ENCODE measurements at places on chromosomes 7 and 10.

DNA sequence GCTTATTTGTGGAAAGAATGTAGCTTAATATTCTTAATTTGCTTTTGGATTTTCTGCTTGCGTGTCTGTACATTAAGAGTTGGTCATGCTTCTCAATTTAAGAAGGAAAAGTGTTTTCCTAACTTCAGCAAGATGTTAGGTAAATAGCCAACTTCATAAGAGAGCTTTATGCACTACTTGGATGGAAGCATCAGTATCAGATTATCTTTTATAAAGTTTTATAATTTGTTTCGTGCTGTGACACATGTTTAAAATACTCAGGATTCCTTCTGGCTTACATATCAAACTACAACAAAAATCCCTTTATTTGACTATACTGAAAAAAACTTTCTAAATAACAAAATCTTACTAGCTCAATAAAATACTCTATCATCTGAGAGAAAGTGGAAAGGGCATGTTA is 34.8 kb upstream of the AGR2 start:
- DNase-seq = no peak

- no peak for DNase-seq
Measured at GRCh38 chr7:90326500-90326899, 5.4 kb upstream of the FAM237B start.

- DNase-seq = no peak
Measured at GRCh38 chr7:416761-417624, 102.7 kb downstream of the PDGFA start.

- no peak for DNase-seq
Measured at GRCh38 chr7:43660141-43660540, 69.2 kb downstream of the COA1 start.

DNA sequence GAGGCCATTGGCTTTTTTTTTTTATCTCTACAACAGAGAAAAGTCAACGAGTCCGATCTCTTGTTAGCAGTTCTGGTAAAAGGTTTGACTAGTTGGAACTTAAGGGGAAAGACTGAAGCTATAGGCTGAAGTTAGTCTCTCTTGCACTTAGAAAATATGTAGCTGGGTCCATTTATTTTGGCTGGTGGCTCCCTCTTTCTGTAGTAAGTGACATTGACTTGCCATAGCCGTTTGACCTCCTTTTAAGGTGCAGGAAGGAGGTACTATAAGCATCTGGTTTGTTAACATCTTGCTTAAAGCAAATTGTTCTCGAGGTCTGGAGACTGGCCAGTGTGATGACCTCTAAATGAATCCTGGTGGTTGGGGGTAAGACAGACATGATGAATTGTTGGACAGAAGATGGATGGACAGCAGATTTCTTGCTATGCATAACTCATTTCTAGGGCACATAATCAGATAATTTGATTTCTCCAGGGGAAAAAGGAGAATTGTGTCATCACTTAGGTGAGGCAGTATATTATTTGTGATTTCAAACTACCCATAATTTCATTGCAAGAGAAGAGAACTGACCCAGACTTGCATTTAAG is 356.3 kb upstream of the GALNT17 start:
- DNase-seq = no peak

DNA sequence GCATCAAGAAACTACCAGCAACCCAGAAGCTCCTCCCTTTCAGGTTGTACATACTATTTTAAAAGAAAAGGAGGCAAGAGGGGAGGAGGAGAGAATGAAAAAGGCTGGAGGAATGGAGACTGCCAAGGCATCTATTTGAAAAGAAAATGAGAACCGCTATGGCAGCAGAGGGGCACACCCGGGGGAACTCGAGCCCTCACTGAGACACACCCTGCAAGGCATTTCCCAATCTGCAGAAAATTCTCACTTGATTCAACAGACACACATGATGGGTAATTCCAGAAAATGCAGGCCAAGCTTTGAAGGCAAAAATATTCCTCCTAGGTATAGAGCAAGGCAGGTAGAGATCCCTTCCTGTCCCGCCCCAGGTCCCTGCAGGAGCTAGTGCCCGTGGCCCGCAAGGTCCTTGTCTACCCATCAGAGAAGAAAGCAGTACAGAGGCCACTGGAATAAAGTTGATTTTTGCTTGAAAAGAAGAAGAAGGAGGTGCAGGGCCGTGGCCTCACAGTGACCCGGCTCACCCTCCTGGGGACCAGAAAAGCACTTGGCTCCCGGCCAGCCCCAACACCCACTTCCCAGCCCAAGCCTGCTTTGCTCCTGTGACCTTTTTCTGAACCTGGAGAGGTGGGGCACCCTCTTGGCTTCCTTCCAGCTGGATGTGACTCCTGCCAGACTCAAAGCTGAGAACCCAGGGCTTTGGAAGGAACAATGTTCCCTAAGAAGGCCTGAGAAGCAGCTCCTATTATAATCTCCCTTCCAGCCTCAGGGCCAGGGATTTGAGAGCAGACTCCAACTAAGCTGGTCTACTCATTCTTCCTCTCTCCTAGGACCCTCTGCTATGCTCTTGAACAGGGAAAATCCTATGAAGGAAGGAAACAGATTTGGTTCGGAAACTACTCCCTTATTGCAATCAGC is 6.2 kb upstream of the PIK3CG start:
- DNase-seq = peak; percentile 33

- no peak for DNase-seq
Measured at GRCh38 chr7:85392326-85392725, 205.5 kb upstream of the SEMA3D start.

DNA sequence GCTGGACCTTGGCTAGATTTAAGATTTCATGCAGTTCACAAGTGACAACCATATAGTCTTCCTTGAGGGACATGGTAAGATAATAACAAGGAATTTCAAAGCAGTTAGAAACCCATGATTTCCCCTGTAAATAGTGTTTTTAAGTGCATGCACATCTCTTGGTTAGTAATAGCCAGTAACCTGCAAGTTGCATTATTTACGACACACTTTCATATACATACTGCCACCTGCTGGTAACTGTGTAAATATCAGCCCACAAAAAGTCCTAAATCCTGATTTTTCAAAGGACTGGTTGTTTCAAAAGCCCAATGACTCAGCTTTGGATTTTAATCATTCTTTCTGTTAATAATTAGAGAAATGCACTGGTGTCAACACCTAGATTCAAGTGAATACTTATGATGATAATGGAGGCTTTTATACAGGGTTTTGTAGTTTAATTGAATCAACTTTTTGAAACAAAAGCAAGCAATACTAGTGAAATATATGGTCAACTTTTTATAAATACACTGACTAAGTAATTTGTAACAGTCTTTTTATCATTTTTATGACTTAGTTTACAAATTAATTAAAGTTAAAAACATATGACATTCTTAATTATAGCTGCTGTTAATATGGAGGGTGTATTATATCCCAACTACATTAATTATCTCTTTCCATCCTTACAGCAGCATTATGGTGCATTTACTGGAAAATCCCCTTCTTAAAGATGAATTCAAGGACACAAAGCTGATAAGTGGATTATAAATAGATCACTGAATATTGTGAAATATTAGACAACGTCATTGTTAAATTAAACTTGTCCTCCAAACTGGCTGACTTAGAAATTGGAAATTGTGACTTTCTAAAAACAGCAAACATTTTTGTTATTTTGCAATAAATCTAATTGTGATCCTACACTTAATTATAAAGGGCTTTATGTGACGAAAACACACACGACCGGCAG is 367.7 kb upstream of the SEMA3D start:
- DNase-seq = peak; percentile 20

DNA sequence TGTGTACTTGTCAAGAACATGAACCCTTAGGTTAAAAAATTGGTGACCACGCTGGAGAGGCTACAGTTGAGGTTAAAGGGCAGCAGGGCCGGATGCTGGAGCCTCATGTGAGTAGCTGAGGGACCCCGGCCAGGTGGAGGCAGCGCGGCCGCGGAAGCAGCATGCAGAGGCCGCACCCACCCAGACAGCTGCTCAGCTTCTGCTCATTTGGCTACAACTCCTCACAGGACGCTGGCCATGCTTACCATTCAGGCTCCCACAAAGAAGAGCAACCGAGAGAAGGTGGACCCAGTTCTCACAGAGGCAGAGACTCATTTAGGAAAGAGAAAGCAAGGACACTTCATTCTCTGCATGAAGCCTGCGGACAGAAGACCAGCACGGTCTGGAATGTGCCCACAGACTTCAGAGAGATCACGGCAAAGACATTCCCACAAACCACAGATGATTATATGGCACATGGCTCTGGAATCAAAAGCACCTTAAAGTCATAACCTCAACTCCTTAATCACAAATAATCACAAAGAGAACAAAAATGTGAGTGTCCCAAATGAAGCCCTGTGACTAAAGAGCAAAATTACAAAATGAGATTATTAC is 94.4 kb downstream of the VOPP1 start:
- DNase-seq = peak; percentile 3

DNA sequence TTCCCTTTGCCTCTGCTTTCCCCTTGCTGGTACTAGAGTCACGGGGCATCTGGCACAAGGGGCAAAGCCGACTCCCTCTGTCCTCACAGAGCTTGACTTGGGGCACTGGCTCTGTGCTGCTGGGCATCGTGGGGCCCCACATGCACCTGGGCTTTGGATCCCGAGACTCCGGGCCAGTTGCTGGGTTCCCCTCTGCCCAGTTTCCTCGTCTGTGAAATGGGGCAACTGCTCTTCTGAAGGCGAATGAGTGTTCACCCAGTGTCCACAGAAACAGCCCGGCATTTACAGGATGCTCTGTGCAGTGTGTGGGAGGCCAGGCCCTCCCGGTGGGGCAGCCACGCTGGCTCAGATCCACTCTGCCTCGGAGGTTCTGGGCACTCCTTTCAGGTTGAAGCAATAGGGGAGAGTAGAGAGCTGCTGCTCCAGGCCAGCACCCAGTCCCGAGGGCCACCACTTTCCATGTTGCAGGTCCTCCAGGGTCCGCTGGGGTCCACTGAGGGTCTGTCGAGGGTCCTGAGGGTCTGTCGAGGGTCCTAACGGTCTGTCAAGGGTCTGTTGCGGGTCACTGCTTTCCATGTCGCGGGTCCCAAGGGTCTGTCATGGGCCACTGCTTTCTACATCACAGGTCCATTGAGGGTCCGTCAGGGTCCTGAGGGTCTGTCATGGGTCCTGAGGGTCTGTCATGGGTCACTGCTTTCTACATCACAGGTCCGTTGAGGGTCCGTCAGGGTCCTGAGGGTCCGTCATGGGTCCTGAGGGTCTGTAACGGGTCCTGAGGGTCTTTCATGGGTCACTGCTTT is 103.6 kb downstream of the VIPR2 start:
- DNase-seq = peak; percentile 14

DNA sequence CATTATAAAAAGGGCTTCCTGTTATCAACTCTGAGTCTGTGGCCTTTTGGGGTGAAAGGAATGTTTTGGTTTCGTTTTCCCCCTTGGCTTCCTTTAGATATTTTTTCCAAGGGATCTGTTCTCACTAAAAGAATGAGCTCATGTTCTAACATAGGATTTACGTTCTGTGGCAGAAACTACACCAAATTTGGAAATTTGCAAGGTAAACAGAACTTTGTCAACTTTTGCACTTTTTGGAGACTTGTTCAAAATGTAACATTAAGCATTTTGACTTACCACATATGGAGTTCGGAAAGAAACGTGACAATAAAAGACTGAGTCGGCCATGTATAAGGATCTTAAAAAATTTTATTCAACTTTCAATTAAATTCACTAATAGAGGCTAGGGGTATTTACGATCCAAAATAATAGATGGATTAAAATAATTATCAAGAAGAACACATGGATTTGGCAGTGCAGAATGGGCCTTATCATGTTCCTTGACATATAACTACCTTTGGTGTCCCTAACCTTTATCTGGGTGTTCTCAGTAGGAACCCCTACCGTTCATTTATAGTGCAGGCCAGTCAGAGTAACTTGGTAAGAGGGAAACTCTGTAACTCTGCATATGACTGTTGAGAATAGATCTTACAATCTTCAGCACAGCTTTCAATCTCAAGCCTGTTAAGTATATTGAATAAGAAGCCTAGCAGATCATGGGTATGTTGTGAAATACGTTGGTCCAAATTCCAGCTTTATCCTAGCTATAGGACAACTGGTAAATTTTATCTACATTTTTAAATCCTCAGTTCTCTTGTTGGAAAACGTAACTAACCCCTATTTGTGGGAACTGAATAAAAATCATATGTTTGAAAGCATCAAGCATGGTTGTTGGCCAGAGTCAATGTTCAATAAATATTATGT is 11.8 kb downstream of the CPED1 start:
- DNase-seq = no peak

DNA sequence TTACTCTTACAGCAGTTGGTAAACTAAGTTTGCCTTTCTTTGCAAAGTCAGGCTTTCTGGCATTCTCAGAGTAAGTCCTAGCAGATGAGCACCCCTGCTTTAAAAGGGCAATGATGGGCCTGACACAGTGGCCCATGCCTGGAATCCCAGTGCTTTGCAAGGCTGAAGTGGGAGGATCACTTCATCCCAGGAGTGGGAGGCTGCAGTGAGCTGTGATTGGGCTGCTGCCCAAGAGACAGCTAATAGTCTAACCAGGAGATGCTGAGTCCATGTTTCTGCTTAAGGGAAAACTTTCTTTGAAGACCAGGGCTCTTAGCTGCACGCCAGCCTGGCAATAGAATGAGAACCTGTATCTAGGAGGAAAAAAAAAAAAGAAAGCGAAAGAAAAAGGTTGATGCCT is 100.2 kb upstream of the MPP7 start:
- DNase-seq = no peak

DNA sequence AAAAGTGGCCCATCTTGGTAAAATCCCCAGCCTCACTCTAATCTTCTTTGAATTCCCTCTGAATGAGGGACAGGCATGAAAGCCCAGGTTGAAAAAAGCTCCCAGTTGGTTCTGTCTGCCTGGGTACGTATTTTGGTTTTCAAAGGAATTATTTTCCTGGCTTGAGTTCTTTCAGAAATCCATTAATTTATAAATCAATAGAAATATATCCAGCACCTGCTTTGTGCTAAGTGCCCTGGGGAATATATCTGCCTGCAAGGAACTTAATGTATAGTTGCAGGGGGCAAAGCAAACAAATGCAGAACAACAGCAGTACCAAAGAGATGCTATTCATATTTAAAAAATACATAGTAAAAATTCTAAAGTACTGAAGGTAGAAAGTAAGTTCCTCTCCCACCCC is 362.7 kb downstream of the REEP3 start:
- DNase-seq = no peak

- no peak for DNase-seq
Measured at GRCh38 chr10:127498087-127498486, 51.0 kb upstream of the NPS start.

- no peak for DNase-seq
Measured at GRCh38 chr10:77664008-77664407, 26.4 kb upstream of the KCNMA1 start.

DNA sequence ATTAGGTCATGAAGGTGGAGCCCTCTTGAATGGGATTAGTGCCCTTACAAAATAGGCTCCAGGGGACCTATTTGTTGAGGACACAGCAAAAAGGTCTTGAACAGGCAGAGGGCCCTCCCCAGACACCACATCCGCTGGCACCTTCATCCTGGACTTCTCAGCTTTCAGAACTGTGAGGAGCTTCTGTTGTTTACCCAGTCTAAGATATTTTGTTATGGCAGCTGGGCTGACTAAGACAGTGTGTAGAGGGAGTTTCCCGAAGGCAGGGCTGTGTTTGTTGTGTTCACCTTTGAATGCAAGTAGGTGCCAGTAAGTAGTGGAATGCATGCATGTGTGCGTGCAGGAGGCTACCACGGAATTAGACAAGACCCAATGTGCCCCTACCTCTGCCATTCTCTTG is 106.7 kb downstream of the PTPRE start:
- DNase-seq = no peak
